ENCODE measurements at places on chromosomes 5 and 9.

GRCh38 chr9:81118416-81118815 lies 570.9 kb downstream of the TLE1 start:
- no peak for DNase-seq

DNA sequence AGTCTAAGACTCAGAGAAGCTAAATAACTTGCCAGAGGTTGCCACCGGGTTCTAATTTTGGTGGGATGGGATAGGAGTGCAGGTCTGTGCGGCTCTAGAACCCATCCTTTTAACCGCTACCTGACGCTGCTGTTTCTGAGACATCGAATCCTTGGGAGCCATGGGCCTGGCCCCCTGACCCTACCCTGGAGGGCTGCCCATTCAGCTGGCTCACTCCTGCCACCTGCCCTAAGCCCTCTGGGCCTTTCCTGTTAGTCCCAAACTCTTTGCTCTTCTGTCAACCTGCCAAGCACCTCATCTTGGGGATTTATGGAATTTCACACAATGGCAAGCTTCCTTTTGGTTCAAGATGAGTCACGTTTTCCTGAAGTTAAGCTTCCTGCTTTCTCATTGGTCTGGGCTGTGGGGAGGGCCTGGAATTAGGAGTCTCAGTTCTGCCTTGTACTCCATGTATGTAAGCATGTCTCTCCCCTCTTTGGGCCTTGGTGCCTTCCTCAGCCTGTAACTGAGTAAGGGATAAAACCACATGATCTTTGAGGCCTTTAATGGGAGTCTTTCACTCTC lies 26.6 kb downstream of the ENHO start:
- no peak for DNase-seq

DNA sequence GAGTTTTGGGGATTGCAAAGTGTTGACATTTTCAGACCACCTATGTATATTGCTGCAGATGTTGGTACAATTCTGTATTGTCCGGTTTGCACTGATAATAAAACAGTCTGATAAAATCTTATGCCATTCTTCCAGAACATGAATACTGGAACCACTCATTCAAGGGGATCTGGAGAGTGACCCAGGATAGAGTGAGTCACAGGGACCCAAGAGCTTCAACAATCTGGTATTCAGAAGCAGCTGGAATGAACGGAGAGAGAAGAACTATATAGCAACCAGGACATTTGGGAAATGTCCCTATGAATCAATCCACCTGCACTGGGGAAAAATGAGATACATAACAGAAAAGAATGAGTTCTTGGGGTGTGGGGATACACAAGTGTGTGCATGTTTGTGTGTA lies 73.3 kb downstream of the SH3TC2 start:
- no peak for DNase-seq

DNA sequence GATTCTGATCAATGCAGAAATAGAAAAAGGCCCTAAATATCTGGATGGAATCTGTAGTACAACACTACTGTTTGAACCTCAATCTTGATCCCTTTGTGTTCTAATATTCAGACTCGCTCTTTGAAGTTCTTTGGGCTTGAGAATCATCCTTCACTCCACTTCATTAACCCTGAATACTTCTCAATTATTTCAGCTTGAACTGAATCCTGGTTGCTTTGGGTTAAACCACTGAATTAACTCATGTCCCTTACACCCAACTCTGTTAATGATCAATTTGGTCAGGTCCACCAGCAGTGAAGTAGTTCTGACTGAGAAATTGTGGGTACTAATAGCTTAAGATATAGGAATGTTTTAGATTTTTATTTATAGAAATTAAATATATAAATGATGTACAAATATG lies 1707.2 kb upstream of the ACO1 start:
- DNase-seq = no peak

DNA sequence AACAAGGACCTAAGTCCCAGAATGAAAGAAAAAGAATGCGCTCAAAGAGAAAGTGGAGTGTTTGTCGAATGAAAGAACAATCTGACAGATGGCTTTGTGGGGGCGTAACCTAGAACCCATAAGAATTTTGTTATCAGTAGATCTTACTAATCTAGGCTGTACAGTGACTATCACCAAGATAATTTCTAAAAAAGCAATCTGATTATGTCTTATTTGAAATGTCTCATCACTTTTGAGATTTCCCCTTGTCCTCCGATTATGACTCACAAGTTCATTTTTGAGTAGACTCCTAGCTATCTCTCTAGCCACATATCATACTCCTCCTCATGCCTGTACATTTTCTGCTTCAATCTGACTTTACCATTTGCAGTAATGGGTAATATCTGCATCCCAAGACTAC lies 135.6 kb upstream of the SMARCA2 start:
- DNase-seq = no peak

GRCh38 chr5:80309871-80310665 lies 9.7 kb upstream of the SPZ1 start:
- DNase-seq = no peak

- DNase-seq = no peak
Observed at GRCh38 chr5:128706269-128706668, 168.2 kb upstream of the FBN2 start.

DNA sequence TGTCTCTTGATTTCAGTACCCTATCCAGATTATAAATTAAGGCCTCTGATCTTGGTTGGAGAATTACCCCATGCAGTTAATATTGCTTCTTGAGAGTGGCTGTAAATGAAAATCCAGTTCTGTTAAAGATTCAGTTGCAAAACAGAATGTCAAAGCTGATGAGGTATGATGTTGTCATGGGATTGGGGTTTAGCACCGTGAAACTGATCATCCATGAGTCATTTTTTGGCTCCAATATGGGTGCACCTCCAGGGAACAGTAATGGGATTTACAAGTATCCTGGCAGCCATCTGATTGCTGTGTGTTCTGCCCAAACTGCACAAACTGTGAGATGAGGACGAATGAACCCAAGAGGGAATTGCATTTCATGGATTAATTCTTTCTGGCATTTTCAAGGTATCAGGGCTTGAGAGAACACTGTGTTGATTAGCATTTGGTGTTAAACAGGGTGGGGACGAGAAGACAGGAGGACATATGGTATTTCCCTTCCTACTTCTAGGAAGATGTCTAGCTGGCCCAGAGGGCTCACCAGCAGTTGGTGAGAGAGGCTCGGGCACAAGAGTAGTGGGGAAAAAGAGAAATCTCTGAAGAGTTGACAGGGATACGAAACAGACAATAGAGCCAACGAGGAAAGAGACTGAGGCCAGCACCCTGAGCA lies 214.7 kb downstream of the GAS1 start:
- DNase-seq = no peak
